ENCODE measurements at places on chromosomes 7 and 10.

GRCh38 chr10:79283616-79284015 lies 63.7 kb upstream of the PPIF start:
- DNase-seq = no peak

GRCh38 chr10:86520871-86521677 lies 518 bp downstream of the WAPL start:
- peak; percentile 15 for DNase-seq

DNA sequence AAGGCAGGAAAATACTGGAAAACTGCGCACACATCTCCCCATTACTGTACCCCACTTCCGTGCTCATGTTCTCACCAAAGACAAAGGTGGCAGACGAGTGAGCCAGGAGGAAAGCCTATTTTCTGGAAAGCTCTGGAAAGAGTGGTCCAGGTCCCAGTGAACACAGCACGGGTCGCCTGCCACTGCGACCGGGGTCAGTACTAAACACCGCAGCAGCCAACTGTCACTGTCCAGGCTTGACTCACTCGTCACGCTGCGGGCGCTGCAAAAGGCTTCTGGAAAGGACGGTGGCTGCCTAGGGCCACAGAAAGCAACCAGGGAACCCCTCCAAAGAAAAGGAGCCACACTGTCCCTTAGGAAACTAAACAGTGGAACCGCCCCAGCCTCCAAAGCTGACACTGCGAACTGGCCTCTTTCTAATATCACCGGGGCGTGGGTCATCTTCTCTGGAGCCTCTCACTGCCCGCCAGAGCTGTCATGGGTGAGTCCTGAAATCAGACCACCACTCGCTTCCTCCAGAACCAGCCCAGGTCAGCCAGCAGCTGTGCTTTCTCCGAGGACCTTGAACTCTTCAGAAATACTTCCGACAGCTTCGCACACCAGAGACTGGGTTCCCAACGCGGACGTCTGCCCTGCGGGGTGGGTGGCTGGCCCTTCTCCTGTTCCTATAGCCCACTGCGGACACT lies 4.0 kb downstream of the RADIL start:
- no peak for DNase-seq

DNA sequence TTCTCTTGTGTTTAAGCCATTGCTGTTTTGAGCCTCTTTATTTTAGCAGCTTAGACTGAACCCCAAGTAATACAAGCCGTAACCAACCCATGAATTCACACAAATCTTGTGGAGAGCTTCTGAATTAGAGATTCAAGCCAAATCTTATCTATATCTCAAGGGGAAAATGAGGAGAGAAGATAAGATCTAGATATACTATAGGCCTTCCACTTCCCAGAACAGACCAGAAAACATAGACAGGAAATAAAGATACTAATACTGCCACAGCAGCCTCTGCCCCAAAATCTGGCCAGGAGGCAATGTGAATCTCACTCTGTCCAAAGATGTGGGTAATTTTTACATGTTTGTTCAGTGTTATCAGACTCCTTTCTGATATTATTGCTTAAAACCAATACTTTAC lies 307.2 kb downstream of the PTEN start:
- DNase-seq = no peak

- no peak for DNase-seq
Observed at GRCh38 chr10:66167816-66168215, 758.0 kb upstream of the LRRTM3 start.

DNA sequence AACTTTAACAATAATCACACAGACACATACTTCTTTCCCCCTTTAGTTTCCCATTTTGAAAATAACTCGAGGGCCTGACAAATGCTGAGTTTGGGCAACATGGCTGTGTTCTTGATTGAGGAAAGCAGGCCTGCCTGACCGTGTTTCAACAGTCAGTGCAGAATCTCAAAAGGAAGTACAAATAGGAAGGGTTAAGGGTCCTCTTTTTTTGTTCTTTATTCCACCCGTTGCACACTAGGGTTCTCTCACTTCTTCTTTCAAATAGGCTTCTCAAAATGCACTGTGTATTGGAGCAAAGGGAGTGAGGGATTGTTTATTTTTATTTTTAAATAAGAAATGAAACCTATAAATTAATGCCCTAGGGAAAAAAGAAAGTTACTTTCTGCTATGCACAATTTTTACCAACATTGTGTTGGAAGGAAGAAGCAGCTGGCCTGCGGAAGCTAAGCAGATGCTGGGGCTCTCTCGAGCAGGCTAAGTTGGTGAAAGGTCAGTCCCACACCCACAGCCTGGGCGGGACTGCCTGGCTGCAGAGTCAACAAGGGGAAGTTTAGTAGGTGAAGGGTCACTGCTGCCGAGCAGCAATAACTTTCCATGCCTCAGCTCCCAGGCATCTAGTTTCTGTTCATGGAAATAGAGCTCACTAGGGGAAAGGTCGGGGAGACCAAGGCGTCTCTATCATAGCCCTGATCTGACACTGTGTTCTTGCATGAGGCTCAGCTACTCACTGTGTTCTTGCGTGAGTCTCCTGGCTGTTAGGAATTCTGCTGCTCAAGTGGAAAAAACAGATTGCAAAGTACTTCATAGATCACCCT lies 12.2 kb upstream of the PDK4 start:
- no peak for DNase-seq

DNA sequence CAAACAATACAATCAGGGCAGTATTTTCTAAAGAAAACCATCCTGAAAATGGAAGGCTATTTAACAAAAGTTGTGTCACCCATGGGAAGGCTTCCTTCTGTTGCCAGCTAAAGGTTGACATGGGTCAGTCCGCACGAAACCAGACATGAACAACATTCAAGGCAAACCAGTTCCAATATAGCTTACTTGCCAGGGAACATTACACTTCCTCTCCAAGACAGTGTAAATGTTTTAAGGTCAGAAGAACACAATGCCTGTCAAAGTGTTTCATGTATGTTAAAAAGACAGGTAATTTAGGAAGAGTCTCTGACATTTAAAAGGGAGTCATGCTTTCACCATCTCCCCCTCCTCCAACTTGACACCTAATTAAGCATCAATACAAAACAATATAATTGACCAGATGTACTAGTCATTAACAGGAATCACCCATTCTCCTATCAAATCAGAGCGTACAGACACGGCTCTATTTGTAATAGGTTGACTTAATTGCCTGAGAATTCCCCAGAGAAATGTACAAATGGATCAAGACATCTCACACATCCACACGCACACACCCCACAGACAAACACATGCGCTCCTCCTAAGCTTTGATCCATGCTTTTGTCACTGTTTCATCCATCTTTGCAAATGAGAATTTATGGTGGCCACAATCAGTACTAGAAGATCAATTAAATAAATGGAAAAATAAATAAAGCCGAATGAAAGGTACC lies 69.5 kb downstream of the CACNA2D1 start:
- no peak for DNase-seq

GRCh38 chr10:117134306-117135025 lies 3.6 kb downstream of the VAX1 start:
- no peak for DNase-seq
